Trophoblast cell (in vitro differentiated cells and primary cell): ENCODE measurements at places on chromosomes 16 and 17.

DNA sequence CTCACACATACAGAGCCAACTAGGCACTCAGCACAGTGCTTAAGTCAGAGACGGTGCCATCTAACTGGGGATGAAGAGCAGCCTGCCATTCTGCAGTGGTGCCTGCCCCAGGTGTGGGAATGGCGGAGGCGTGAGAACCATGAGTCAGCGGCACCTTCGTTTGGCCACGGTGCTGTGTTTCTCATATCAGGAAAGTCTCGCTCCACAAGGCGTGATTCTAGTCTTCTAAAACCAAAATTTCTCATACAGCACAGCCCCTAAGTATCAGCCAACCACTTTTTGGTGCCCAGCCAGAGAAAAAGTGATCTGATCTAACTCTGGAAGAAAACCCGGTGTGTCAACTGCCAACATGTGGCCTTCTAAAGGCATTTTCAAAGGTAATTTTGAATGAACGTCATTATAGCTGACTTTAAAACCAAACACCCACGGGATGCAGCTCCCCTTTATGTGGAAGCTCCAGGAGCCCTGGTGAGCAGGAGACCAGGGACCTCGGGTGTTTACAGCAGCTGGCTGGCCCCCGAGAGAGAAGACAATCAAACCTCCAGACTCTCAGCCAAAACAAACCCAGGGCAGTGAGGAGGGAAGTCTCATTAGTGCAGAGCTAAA, 54.6 kb downstream of the ABCC12 start:
- DNase-seq: no peak

- DNase-seq: no peak
Measured at GRCh38 chr17:55134486-55135157, 130.1 kb upstream of the HLF start.

GRCh38 chr16:87993901-87994300, 42.7 kb downstream of the BANP start:
- DNase-seq: no peak

DNA sequence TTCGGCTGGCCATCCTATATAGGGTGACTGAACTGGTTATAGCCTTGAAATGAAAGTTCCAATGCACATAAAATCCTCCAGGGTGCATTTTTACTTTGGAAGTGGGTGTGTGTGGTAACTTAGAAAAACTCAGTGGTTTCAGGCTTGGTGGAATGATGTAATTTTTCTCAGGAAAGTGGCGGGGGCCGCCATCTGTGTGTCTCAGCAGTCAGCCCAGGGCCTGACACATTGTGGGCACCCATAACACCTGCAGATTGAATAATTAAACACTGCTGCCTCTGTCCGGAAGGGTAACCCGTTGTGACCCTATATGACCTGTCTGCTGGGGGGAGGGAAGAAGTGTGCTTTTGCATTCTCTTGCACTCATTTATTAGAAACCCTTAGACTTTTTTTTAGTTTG, 2.2 kb upstream of the PDP2 start:
- DNase-seq: no peak

- DNase-seq: no peak
Measured at GRCh38 chr16:30407804-30408534, 563 bp downstream of the ZNF771 start.

DNA sequence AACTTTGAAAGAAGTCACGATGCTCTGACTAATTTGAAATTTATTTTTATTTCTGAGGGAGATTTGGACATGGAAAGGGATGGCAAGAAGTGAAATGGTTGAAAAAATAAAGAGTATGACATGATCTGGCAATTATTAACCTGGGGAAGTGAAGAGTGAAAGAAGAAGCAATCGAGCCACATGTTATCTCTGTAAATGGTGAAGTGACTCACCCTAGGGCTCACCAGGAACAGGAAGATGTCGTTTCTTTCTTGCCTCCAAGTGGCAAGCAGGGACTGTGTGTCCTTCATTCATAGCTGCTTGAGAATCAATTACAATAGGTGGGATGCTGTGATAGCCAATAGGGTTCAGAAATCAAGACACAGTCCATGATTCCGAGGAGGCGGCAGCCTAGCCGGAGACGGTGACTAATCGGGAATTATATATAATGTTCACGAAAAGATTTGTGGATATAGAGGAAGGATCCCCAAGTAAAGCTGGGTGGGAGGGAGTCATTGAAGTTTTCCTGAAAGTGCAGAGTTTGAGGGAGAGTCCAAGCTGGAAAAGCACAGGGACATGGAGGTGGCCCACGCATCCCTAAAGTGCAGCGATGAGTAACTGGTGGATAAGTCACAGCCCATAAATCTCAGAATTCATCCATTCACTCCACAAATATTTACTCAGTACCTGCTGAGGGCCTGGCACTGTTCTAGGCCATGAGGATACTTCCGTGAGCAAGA, 18.2 kb upstream of the KRT20 start:
- peak; percentile 33 for DNase-seq

- DNase-seq: no peak
Measured at GRCh38 chr16:12097523-12098428, 121.2 kb downstream of the SNX29 start.

DNA sequence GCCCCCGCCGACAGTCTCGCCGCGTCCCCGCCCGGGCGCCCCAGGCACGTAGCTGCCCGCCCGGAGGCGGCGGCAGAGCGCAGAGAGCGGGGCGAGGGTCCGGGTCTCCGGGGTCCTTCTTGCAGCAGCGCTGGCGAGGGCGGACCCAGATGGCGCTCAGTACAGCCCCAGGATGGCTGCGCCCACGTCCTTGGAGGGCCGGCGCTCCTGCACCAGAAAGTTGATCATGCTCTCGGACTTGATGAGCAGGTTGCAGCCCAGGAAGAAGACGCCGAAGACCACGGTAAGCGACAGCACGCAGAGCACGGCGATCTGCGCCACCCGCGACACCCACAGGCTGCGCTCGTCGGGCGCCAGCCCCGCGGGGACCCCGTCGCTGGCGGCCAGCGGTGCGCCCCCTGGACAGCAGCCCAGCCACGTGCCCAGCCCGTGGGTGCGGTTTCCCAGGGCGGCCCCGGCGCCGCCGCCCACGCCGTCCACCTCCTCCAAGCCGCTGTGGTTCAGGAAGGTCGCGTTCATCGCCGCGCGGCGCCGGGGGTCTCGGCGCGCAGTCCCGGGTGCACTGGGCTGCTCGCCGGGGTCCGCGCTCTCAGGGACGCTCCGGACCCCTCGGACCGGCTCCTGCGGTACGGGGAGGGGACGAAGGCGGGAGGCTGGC, 435 bp downstream of the RPRML start:
- no peak for DNase-seq

GRCh38 chr17:4744999-4745969, 5.6 kb upstream of the CXCL16 start:
- DNase-seq: no peak

DNA sequence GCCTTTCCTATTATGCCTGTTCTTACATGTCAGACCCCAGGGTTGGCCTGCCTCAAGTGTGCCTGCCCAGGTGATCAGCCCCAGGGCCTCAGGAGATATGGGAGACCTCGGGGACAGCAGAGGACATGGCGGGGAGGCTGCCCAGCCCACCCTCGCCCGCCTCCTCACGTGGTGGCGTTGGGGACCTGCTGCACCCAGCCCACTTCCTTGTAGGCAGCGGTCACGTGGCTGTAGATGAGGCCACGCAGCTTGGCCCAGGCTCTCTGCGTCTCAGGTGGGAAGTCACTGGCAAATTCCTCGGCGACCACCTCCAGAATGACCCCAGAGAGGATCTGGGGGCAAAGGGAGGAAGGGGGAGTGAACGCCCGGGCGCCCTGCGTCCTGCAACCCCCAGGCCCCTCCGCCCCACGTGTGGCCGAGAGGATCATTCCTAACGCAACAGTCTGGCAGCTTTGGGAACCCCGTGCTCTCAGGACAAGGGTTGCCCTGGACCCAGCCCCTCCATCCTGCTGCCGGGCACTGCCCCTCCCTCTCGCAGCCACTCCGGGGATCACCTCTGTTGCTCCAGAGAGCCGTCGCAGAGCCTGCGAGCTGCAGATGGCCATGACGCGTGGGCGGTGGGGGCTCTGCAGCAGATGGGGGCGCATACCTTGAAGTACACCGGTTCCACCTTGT, 6.6 kb downstream of the CYGB start:
- no peak for DNase-seq

- DNase-seq: peak; percentile 28
Measured at GRCh38 chr16:17469741-17470181, 999 bp downstream of the XYLT1 start.

DNA sequence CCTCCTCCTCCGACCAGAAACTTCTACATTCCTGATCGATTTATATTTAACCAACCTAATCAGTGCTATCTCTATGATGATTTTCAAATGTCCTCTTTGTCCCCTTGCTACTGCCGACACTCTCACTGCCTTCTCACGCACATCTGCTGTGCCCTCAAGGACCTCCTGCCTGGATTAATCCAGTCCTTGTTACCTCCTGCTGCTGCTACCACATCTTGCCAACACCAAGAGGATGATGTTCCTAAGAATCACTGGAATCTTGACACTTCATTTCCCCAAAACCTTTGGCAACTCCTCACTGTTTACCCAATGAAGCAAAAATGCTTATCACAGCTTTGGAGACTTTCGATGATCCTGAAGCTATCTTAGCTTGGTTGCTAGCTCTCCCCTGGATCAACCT, 287.3 kb upstream of the AXIN2 start:
- no peak for DNase-seq

DNA sequence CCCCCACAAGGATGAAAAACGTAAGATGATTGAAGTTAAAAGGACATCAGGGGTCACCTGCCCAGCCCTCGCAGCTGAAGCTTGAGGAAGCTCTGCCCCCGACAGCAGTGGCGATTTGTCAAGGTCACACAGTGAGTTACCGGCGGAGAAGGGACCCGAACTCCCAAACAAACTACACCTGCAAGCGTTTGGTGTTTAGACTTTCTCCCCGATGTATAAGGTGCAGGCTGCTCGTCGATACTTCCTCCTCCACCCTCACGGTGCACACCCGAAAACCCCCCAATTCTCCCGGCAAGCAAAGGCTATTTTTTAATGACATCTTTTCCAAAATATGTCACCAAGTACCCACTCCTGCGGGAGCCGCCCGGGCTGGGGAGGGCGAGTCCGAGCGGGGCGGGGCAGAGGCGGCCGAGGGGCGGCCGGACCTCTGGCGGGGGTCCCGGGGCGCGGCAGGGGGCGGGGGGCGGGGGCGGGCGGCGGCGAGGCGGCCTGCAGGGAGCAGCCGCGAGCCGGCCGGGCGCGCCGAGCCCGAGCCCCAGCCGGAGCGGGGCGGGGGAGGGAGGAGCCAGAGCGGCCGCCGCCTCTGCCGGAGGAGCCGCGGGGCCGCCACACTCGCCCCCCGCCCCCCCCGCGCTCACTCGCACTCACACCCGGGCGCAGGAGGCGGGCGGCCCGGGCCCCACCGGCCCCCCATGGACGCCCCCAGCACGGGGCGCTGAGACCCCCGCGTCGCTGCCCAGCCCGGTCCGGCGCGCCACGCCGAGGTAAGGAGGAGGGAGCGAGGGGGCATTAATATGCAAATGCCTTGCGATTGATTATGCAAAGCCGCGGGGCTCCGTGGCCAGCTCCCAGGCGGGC, at the start of gene THRA:
TSS of gene THRA (plus strand) at position 637 of the 858 bp plus-strand sequence. CDS start 11,524 bp downstream, outside the sequence.
- peak; percentile 23 for DNase-seq

- DNase-seq: no peak
Measured at GRCh38 chr17:53321651-53322050, 501.1 kb upstream of the KIF2B start.

GRCh38 chr16:81329947-81330346, 15.2 kb downstream of the GAN start:
- DNase-seq: no peak

- DNase-seq: no peak
Measured at GRCh38 chr16:14566599-14566998, 63.5 kb downstream of the PARN start.

DNA sequence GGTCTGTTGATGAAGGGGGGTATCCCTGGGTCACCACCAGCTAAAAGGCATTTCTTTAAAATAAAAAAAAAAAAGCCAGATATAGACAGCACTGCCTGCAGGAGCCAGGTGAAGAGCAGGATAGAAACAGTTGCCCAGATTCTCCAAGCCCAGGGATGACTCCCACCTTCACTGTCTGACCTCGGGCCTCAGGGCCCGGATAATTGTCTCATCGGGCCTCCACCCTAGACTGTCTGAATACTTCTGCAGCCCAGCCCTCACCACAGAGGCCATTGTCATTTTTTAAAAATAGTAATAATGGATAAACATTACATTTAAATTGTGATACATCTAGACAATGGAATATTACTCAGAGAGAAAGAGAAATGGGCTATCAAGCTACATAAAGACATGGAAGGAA, 92.8 kb upstream of the TNRC6C start:
- no peak for DNase-seq

DNA sequence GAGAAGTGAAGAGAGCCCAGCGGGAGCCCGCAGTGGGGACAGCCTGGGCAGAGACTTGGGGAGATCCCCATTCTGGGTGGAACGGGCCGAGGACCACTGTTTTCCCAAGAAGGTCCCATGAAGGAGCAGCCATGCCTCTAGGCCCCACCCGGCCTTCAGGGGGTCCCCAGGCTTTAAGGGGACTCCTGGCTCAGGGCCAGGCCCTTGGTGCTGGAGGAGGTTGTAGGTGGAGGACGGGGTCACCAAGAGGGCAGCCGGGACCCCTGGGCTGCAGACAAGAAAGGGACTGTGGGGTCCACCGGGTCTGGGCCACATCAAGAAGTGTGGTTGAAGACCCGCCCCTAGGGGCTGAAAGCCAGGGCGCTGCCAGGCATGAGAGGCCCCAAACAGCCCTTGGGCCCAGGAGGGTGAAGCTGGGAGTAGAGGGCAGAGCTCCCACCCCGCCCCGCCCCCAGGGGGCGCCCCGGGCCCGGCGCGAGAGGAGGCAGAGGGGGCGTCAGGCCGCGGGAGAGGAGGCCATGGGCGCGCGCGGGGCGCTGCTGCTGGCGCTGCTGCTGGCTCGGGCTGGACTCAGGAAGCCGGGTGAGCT, at the start of gene PRSS21:
TSS of gene PRSS21 (plus strand) at position 487 of the 589 bp plus-strand sequence. CDS start at position 519, 32 bp downstream.
- no peak for DNase-seq

DNA sequence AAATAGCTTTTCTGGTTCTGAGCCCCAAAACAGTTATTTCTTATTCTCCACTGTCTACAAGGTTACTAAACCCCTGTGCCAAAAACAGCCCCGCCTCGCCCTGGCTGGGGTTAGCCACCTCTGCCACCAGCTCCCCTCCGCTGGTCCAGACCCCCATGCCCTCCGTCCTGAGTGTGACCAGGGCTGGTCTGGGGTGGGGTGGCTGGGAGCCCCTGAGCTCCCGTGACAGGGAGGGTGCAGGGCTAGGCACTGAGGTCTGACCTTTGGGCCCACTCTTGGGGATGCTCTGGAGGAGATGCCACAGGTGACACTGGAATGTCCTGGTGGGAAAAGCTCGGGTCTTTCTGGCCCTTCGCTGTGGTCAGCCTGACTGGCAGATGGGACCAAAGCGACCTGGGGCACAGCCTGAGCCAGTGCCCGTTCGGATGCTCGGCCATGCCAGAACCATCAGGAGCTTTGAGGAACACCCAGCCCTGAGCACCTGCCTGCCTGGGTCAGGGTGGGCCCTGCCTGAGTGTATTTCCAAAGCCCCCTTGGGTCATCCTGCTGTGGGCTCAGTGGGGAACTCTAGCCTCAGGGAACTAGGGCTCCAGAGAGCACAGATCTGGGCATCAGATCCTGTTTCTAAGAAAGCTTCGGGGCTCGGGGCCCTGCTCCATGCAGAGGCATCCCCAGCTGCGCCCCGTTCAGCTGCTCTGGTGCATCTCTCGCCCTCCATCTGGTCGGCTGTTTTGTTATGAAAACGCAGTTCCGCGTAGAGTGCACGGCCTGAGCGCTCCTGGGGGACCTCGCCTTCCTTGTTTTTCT, 72.1 kb upstream of the GNG13 start:
- DNase-seq: no peak
